Activated CD4-positive, alpha-beta T cell treated with anti-CD3 and anti-CD28 coated beads for 4 hours (primary cell): ENCODE measurements at places on chromosomes 11 and 22.

GRCh38 chr22:19387038-19387437, 44.5 kb downstream of the HIRA start:
- DNase-seq, result no peak

DNA sequence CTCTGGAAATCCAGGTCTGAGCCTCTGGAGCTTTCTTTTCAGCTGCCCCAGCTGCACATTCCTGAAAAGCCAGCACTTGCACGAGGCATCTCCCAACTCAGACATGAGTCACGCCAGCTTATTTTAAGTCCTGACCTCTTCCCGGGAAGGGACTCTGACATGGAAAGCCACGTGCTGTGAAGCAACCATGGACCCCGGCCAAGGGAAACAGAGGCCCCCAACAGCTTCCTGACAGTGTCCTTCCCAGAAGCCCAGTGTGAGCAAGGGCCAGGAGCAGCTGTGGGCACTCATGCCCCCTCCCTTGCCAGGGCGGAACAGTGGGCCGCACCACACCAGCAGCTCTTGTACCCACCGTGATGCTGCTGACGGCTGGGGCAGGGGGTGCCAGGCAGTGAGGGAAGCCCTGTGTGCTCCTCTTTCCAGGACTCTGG, 118.8 kb upstream of the CADM1 start:
- no peak for DNase-seq

DNA sequence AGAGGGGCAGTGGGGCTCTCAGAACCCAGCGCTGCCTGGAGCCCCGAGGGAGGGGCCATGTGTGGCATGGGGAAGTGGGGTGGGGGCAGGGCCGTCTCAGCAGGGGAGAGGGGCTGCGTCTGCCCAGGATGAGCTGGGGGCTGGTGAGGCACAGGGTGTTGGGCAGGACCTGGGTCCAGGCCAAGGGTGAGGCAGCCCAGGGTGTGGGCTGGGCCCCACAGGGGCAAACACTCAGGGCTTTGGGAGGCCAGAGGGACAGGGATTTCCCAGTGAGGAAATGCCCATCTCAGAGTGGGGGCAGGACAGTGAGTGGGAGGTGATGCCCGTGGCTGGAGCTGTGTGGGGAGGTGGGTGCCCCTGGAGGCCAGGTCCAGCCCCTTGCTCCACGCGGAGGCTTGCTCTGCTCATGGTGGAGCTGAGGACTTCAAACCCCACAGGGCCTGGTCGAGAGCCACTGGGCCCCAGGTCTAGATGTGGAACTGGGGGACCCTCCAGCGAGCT, 5.4 kb downstream of the PLXNB2 start:
- no peak for DNase-seq

DNA sequence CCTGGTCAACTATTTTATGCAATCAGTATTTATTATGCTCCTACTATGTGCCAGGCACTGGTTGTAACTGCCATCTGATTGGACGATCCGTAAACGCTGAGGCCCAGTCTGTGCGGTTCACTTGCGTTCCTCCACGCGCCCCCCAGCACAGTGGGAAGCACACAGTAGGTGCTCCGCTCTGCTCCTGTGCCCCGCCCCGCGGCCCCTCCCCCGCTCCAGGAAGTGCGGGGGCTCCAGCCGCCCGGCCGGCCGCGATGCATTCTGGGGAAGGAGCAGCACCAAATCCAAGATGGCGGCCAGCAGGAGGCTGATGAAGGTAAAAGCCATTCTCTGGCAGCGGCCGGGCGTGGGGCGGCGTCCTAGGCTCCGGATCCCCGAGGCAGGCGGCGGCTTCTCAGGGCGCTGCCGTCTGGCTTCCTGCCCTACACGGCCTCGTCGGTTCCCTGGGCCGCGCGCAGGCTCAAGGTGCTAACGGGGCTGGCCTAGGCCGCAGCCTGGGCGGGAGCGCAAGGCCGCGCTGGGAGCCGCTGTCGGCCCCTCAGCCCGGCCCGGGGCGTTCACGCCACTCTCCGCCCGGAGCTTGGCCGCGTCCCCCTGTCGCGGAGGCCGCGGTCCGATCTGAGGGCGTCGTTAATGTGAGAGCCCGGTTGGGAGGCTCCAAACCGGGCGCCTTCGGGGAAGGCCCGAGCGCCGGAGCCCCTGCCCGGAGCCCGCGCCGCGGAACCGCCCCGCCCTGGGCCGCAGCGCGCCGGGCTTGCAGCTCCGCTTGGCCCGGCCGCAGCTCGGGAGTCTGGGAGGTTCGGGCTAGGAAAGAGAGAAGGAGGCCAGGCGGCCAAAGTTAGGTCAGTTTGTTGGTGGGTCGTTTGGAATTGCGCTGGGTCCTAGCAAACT, at the start of gene UBE2L3:
TSS of gene UBE2L3 (plus strand) at position 259 of the 891 bp plus-strand sequence. CDS start at position 290, 31 bp downstream.
- DNase-seq, result peak; percentile 82

DNA sequence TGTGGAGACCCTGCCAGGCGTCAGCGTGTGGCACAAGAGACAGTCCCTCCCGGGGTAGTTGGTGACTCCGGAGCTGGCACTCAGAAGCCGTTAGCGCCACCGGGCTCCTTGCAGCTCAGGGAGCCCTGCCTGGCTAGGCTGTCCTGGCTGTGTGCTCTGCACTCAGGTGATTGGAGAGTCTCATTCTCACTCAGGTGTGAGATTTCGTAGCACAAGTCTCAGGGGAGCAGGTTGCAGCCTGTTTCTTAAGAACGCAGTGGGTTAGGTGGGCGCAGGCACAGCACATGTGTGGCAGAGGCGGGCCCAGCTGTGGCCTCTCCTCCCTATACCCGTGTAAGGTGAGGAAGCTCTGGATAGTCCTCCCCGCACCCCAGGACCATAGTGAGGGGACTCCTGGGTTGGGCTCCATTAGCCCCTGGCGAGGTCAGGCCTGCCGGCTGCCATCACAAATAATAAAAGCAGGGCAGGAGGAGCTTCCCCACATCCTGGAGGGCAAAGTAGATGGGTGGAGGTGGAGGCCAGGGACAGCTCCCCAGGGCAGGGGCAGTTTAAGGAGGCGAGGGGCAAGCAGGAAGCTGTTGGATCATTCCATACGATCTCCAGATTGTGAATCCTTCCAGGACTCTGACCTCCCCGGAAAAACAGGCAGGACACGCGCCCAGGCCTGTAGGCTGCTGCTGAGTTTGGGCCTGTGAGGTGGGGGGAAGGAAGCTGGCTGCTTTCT, 39.4 kb downstream of the SBF1 start:
- no peak for DNase-seq

DNA sequence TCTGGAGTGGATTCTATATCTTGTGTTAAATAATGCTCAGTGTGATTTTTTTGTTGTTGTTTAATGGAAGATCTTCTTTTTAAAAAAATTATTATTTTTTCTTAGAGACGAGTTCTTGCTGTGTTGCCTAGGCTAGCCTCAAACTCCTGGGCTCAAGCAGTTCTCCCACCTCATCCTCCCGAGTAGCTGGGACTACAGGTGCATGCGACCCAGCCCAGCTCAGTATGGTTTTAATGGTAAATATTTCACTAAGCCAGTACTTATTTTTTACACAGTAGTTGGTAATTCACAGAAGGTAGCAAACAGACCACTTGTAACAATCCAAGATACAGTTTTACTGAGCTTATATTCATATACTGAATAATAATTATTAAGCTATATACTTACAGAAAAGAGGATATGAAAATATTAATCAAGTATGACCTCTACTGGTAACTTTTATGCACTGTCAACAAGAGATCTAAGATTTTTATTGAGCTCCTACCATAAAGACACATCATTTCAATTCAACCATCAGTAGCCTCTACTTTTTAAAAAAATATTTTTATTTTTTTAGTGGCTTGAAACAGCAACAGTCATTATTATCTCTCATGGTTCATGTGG, 6.1 kb upstream of the CD59 start:
- DNase-seq, result no peak

DNA sequence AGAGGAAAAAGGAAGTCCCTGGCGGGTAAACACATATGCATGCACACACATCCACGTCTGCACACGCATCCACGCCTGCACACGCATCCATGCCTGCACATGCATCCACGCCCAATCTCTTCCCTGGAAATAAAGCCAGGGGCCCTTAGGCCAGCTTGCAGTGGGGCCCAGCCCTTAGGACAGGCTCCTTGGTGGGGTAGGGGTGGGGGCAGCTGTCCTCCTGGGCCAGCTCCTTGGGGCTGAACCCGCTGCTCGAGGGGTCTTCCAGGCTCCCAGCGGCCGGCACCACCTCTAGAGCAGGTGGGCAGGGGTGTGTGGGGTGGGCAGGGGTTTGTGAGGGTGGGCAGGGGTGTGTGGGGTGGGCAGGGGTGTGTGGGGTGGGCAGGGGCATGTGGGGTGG, 1.9 kb downstream of the C11orf21 start:
- no peak for DNase-seq

DNA sequence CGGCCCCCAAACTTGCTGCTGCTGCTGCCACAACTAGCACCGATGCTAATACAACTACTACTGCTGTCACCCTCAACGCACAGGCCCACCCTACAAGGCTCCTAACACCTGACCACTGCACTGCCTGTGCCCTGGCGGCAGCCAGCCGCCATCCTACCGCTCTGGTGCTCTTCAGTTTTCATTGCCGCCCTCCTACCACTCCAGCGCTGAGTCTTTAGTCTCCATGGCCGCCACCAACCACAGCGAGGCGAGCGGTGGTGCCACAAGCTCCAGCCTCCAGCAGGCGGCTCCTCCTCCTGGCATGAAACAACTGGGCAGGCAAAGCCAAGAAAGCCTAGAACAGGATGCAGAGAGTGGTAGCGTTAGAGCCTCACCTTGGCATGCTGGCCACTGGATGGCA, 5.0 kb upstream of the RFPL3 start:
- no peak for DNase-seq

- no peak for DNase-seq
These were observed 327.2 kb upstream of the NARS2 start for GRCh38 chr11:78901831-78902230.

GRCh38 chr22:29882716-29883044, 294 bp upstream of the MTMR3 start:
- DNase-seq, result no peak

- no peak for DNase-seq
These were observed 50.1 kb downstream of the RELT start for GRCh38 chr11:73426219-73426850.

DNA sequence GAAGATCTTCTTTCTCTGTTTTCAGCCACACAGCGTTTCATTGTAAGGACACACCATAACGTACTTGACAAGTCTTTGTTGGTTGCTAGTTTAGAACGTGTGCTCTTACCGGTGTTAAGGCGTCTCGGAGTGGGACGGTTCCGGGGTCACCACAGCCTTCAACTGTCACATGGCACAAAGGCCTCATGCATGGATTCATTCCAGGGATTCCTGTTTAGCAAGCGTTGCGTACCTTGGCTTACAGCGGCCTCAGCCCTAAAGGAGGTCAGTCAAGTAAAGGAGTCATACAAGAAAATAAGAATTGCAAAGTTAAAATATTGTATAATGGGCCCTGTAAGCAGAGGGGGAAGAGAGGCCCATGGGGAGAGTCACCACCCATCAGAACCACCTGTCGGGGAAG, 2.2 kb upstream of the SCGB1A1 start:
- DNase-seq, result no peak

DNA sequence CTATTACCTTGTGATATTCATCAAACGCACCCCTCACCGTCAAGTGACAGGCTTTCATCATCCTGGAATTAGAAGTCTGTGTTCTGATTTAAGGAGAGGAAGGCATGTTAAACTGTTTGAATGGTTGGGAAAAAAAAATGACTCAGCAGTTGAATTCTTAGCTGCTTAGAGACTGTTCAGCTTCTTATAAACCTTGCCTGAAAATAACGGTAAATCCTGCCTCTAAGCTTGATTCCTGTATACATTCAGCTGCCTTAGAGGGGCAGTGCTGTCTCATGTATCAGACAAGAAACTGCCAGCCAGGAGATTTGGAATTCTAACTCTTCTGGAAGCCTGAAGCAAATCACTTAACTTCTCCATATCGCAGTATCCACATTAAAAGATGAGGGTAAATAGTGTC, 437.4 kb downstream of the JRKL start:
- no peak for DNase-seq

DNA sequence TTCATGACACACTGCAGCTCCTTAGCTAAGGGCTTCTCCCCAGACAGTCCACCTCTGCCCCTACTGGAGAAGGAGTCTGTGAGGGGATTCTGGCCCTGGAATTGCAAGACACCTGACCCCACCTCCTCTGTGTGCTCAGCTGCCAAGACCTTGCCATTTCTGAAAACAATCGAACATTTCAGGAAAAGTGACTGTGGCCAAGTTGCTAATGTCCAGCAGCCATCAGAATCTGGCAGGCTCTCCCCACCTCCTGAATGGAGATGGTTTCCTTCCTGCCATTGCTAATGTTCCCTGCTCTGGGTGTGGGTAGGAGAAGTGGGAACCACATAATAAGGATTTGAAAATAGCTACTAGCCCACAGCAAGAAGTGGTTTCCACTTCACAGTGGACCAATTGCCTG, 127.2 kb upstream of the ALX4 start:
- DNase-seq, result no peak

DNA sequence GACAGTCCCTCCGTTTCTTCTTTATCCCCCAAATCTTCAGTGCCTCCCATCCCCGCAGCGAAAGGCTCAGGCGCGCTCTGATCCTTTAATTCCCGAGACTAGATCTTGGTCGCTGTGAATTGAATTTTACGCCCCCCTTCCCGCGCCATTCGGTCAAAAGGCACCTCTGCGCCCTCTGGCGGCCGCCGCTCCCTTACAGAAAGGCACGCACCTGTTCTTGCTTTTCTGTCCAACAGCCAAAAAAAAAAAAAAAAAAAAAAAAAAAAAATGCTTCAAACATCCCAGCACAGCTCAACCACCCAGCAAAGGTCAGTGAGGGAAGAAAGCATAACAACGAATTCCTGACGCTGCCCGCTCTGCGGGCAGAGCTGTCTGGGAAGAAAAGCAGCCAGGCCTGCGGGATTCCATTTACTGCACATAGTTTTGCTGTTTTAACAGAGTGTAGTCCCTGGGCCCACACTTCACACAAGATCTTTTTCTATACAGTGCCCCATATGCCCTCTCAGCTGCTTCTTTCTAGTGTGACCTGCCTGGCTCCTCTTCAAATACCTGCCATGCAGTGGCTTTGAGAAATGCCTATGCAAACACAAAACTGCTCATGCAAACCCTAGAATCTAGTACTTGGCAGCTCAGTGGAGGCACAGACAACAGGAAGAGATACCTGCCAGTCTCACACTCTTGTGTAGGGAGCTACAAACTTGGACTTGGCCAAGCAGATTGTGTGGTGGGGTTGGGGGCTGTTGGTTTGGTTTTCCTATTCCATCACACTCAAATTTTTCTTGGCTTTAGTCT, 1.3 kb upstream of the ESAM start:
- DNase-seq, result peak; percentile 81

GRCh38 chr11:111870522-111870885, 877 bp downstream of the ALG9 start:
- DNase-seq, result no peak

DNA sequence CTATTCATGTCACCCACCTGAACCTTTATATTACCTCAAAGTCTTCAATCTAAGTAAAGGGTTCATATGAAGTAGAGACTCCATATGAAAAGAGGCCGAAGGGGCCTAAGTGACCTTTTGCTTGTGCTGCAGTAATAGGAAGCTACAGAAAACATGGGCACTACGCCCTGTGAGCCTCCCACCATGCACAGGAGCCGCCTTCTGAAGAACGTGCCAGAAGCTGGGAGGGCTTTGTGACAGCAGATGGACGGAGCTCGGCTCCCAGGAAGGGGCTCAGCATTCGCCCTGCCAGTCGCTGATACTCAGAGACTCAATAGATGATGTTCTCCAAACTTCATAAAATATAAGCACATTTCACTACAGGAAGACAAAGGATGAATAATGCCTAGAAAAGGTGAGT, 21.2 kb downstream of the DEAF1 start:
- DNase-seq, result no peak
